ENCODE measurements at places on chromosomes 11 and 22.

- no peak for DNase-seq
Measured at GRCh38 chr11:45771193-45771565, 33.8 kb upstream of the SLC35C1 start.

GRCh38 chr11:114392735-114393667, 7.3 kb downstream of the C11orf71 start:
- no peak for DNase-seq

DNA sequence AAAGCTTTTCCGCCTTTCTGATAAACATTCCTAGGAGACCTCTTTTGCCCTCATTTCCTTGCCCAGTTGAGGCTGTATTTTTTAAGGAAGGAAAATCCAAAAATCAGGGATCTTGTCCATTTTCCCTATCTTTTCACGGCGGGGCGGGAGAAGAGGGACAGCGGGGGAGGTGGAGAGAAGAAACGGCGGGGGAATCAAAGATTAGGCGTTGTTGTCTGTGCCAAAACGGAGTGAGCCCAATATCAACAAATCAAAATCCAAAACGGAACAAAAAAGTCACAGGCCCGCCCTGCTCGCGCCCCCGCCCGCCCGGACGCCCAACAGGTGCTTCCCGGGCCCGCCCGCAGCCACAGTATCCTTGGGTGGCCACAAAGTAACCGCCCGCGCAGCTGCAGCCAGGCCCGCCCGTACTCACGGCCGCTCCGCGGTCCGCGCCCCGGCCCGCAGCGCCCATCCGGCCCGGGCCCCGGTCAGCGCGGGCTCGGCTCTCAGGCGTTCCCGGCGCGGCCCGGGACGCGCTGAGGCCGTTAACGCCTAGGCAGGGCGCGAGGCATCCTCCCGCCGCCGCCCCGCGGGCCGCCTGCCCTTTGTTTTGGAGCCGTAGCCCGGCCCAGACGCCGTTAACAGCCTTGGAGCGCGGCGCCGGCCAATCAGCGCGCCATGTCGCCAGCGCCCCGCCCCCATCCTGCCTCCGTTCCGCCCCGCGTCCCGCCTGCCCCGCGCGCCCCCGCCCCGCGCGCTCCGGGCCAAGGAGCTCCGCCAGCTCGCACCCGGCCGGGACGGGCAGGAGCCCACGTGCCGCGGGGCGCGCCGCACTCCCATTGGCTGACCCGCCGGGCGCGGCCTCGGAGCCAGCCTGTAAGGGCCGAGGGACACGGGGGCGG, at the start of gene YPEL1:
TSS of gene YPEL1 (minus strand) at position 595 of the 884 bp plus-strand sequence. CDS start 25,050 bp downstream, outside the sequence.
- peak; percentile 89 for DNase-seq

DNA sequence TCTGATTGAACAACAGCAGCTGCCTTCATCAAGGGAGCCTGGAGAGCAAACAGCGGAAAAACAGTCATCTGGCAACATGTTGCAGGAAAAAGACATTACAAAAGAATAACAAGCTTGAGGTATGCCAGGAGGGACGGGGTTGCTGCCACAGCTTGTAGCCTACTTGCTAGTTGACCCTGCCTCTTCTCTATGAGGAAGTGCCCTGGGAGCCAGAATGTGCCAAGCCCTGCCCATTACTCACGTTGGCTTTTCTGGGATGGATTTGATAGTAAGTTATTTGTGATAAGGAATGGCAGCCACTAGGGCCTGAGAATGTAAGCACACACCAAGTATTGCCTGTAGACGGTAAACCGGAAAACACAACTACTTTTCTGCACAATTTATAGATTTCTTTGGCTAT, 113.5 kb upstream of the KIRREL3 start:
- DNase-seq = no peak

DNA sequence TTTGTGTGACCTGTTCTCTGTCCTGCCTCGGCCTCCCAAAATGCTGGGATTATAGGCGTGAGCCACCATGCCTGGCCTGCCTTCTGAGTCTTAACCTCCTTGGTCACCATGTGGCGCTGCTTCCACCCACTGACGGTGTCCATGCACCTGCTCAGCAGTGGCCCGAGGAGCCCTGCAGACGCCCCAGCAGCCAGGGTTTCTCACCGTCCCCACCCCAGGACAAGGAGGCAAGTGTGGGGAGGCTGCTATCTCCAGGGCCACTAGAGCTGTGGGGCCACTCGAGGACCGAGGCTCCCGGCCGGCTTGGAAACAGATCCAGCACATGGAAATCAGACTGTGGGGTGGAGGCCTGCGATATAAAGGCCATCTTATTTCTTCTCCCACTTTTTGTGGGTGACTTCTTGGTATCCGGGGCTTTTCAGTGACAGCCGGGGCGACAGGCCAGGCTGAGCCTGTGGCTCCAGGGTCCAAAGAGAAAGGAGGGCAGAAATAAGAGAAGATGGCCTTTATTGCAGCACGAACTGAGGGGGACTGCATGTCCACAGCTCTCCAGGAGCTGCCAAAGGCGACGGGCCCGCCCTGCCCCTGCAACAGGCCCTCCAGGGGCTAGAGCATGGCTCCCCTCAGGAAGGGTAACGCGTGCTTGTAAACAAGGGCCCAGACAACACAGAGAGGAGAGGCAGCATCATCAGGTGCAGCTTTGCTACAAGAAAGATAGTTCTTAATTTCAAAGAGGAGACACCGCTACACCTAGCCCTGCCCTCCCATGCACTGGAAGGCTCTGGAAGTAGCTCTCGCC, 15.0 kb downstream of the TSPO start:
- no peak for DNase-seq

DNA sequence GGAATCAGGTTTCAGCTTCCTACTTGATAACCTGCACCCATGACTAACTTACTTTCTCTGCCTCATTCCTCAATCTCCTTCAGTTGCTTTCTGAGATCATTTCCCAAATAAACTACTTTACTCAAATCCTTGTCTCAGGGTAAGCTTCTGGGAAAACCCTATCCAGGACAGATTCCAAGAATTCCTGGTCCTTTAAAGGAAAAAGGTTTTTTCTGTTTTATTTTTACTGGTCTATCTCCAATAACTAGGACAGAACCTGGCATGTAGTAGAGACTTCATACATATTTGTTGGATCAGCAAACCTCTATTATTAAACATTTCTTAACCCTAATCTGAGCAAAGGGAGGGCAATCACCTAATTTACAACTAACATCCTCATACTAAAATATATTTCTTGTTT, 910.5 kb upstream of the CHORDC1 start:
- no peak for DNase-seq

GRCh38 chr22:24049211-24049610, 38.1 kb downstream of the CABIN1 start:
- DNase-seq = no peak

GRCh38 chr11:12117611-12118010, 7.2 kb downstream of the MICAL2 start:
- no peak for DNase-seq

DNA sequence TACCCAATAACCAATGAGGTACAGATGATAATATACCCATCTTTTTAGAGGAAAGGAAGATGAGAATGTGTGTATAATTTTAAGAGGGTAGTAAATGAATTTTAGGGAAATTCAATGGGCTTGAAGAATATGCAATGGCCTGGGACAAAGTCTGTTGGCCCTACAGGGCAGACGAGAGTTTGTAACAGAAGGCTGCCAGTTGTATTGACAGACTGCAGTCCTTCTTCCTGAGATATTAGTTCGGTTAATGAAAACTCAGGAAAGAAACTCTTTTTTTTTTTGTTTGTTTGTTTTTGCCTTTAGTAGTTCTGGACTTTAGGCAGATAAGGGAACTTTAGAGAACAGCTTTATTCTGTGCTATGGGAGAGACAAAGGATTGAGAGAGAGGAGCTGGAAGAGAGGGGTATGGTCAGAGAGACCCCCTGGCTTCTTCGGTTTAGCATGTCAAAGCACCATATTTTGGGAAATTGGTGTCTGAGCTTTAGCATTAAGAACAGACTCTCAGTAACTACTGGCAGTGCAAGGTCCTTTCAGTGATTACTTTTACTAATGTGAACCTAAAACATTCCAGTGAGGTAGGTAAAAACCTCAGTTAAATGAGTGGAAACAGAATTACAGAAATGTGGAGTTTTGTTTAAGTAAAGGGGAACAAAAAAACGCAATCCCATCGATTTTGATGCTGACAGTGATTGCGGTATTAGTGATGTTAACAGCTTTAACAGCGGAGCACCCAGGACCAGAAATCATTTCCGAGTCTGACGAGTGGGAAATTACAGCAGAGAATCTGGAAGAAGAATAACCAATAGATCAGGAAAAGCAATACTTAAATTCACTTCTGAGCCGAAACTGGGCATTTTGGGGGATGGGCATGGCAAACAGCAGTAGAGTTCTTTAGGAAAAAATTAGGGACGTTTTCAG, 644 bp upstream of the NAALAD2 start:
- no peak for DNase-seq

DNA sequence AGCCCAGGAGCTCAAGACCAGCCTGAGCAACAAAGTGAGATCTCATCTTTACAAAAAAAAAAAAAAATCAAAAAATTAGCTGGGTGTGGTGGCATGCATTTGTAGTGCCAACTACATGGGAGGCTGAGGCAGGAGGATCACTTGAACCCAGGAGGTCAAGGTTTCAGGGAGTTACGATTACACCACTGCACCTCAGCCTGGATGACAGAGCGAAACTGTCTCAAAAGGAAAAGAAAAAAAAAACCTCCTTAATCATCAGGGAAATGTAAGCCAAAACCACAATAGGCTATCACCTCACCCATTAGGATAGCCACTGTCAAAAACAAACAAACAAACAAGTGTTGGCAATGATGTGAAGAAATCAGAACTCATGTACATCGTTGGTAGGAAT, 13.4 kb downstream of the DGCR2 start:
- no peak for DNase-seq

DNA sequence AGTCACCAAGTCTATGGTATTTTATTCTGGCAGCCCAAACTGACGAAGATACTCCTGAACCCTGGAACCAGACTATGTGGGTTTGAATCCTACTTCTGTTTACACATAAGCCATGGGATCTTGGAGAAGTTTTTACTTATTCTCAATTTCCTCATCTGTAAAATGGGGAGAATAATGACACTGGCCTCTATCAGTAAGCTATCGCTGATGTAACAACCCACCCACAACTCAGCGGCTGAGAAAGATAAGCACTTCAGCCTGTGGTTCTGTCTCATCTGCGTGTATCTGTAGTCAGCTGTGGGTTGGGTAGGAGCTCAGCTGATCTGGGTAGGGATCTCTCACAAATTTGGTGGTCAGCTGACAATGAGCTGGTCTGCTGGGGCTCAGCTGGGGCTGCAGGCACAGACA, 68.0 kb upstream of the ALX4 start:
- no peak for DNase-seq

GRCh38 chr11:13984616-13985450, 22.3 kb downstream of the SPON1 start:
- no peak for DNase-seq

DNA sequence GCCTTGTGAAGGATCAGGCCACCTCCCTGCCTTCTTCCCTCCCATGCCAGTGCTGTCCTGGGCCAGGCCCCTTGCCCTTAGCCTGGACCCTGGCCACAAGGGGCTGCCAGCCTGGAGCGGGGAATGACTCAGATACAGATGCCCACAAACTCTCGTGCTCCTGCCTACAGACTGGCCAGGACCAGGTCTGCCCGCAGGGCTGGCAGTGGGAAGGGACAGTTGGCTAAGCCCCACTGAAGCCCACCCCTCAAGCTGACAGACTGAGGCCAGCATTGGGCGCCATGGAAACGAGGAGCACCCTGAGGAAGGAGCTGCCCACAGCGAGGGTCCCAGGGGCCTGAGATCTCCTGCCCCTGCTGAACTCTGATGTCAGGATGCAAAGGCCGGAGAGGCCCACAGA, 14.1 kb downstream of the SCUBE1 start:
- DNase-seq = no peak

DNA sequence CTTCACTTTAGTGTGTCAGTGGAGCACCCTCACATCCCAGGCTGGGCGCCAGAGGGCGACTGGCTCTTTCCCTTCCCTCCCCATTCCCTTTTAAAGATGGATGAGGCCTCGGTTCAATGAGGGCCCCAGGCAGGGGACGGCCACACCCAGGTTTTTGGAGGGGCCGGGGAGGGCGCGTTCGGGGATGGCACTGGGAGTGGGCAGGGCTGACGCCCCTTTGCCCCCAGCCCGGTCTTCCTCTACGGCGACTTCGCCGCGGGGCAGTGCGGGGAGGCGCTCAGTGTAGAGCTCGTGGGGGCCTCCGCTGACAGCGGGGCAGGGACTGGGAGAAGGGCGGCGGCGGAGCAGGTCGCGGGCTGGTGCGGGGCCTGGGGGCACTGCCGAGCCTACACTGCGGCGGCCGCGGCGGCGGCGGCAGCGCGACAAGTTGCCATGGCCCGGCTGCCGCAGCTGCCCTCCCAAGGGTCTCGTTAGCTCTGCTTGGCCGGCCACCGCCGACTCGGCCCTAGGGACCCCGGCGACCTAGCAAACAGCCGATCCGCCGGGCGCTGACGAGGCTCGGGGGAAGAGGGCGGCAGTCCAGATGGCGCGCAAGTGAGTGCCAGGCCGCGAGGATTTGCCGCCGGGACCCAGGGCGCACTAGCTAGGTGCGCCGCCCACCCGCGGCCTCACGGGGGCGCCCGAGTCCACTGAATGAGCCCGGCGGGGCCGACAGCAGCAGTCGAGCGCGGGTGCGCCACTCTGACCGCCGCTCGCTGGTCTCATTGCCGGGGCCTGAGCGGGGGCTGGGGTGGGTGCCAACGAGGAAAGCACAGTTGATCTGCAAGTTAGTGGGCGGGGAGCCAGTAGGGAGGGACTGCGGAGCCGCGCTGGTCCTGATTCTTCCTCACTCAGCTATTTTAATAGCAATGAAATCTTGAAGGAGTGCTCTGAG, 92.7 kb downstream of the RRM1 start:
- no peak for DNase-seq

DNA sequence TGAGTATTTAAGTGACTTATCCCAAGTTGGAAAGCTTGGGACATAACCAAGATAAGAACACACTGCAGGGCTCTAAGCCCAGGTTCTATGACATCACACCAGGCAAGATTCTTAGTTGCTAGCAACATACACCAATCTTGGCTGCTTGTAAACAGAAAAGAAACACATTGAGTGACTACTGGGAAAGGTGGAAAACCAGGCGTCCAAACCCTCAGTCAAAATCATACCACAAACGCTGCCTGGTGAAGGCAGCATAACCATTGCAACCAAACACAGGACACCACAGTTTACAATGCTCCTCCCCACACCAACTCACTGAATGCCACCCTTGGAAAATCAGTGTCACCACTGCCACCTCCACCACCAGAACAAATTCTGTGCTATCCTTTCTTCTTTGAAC, 379.9 kb downstream of the TTC28 start:
- no peak for DNase-seq

- DNase-seq = peak; percentile 64
Measured at GRCh38 chr22:39316440-39317083, 2.9 kb downstream of the RPL3 start.

DNA sequence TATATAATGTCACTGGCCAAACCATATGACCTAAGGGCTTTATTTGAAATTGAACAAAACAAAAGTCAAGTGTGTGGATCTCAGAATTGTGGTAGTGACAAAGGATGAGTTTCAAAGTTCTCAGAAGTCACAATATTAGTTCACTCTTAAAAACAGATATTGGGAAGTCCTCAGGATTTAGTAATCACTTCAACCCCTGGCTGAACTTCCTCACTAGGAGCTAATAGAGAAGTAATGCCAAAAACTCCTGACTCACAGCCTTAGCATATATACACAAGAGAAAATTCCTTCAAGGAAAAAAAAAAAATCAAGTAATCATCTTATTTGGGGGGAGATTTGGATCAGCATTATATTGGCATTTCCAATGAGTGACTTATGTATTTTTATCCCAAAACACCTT, 75.6 kb upstream of the APOA1 start:
- DNase-seq = no peak

Data from CMK (cell line).